ENCODE measurements at places on chromosomes 12 and 14.

- no peak for DNase-seq
Measured at GRCh38 chr12:124734224-124734788, 129.4 kb downstream of the SCARB1 start.

DNA sequence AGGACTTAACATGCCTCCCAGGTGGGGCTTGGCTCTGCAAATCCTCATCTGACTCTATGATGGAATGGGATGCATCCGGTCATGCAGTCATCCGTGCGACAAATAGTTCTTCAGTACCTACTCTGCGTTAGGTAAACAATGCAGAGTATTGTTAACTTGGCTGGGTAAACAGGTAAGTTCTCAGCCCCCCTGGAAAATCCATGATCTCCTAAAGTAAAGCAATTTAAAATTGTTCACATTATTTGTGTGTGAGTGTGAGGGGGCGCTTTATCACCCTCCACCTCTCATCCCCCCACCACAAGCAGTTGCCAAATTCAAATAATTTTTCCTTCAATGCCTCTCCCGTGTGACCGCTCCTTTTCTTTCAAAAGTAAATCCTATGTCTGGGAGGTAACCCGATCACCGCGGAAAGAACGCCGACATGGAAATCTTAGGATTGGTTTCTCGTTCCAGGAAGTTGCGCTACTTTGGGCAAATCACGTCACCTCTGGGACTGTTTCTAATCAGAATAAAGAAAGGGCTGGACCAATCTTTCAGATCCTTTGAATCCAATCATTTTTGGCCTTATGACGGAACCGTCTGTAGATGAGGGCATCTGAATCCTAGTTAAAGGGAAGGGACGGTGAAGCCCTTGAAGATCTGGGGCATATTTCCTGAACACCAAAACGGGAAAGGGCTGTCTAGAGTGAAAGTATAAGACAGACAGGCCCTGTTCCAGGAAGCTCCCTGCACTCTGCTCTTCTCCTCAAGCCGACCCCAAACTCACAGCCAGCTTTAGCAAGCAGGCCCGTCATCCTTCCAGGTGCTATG lies 44.0 kb upstream of the SINHCAF start:
- no peak for DNase-seq

DNA sequence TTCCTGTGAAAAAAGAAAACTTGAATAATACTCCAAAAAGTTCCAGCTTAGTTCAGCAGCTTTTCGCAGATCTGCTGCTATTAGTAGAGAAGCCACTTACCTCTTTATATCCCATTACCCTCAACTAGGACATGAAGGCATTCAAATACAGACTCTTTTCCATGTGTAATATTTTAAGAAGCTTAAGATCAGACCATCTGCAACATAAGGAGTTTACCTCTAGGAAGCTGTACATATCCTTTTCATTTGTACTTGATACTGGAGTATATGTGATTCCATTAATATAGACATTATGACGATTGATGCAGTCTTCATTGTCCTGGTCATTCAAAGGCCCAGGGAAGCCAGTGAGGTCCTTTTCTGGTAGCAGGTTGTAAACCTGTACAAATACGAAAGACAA lies 20.4 kb downstream of the A2M start:
- DNase-seq: no peak

DNA sequence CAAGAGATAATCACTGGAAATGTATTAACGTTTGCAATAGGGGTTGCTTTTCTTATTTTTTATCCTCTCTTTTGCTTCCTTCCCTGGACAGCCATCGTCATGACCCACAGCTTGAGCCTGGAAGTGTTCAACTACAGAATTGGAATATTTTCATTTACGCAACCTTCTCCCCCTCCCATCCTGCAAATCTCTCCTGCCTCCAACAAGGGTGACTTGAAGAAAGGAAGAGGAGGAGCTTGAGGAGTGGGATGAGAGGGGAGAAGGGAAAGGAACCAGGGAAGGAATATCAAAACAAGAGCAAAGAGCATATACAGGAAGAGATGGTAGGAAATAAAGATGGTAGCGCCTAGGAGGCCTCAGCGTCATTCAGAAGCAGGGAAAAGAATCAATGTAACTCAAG lies 1.6 kb upstream of the MANSC4 start:
- DNase-seq: no peak

DNA sequence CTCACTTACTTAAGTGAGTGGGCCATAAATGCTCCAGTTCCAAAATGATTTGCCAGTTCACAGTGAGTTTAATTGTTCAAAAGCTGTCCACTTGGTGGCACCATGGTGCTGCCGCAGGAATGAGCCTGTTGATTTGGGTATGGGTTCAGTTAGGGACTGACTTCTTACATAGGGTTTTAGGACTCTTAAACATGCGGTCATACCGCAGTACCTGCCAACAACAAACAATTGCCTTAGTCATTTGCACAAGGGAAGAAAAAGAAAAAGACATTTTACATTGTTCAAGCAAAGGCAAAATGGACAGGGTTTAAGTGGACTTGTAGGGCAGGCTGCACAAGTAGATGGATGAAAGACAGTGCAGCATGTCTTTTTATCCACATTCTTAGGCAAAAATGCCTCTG lies 80.0 kb upstream of the DBX2 start:
- no peak for DNase-seq

GRCh38 chr14:65957631-65958205 lies 528.5 kb upstream of the CCDC196 start:
- no peak for DNase-seq

DNA sequence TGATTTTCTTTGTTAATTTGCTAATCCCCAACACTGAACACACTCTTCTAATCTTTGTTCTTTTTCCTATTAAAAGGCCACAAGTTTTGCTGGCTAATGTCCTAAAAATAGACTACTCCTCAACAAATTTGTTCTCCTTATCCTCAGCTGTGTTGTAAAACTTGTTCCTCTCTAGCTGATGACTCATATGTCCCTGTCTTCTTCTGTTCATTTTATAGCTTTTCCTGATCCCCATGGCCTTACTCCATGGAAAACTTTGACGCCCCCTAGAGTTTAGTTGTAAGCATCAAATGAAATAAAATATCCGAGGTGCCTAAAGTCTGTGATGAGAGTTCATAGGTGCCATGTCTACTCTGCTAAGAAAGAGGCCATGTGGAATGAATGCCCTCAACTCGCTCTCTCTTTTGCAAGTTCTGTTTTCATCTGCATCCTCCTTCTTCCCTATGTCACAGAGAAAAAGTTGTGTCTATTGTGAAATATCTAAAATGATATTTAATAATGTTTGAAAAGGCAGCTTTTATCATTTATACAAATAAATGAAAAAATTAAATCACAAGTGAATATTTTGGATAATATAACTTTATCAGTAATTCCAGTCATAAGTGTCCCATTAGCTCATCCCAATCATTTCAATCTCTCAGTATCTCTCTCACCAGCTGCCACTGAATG lies 237.9 kb downstream of the IPO8 start:
- no peak for DNase-seq

DNA sequence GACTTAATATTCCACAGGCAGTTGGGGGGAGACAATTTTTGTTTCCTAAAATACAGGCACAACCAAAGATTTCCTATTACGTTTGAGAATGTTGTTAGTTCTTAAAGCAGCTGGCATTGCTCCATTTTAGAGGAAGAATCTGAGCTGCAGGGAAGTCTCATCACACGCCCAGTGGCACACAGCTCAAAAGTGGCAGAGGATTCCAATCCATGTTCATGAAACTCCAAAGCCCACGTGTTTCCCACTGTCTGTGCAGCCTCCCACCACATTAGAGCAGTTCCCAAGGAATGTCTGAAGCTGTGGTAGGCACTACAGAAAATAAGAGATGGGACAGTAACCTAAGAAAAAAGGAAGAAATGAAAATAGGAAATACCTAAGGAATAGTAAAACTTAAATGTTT lies 6.1 kb upstream of the IL26 start:
- no peak for DNase-seq

- no peak for DNase-seq
Measured at GRCh38 chr14:75119056-75119455, 7.8 kb downstream of the NEK9 start.

DNA sequence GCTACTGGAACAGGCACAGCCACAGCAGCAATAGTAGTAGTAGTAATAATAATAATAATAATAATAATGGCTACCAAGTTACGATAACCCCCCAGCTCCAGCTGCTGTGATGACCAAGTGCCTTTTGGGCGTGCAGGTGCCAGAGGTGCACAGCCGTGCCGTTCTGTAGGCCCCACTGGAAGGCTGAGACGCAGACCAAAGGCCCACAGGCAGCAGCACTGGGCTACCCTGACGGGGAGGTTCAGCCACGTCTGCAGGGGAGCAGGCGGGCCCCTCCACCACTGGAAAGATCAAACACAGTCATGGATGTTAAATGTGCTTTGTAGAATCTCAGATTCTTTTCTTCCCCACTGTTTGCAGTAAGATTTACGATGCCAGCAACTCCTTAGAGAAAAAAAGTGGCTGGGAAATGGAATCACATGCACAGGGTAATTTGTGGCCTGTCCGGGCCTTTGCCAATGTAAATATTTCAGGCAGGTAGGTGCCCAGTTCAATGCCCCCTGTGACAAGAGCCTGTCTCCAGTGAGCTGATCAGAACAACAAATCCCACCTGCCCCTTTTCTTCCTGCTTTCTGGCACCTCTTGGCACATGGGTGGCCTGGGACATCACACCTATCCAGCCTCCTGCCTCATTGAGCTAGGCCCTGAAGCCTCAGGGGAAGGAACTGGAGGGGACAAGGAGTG lies 32.6 kb downstream of the CCDC85C start:
- no peak for DNase-seq

Data from stimulated activated CD8-positive, alpha-beta memory T cell treated with anti-CD3 and anti-CD28 coated beads, Interleukin-15, amount 100 ng/mL, for 24 hours (primary cell).